Activated naive CD4-positive, alpha-beta T cell (primary cell): ENCODE measurements at places on chromosomes 11 and 22.
A peak's percentile ranks its signal among the peaks of the same experiment; 100 is the strongest.

- DNase-seq, result no peak
Measured at GRCh38 chr11:121351083-121351630, 58.6 kb downstream of the SC5D start.

DNA sequence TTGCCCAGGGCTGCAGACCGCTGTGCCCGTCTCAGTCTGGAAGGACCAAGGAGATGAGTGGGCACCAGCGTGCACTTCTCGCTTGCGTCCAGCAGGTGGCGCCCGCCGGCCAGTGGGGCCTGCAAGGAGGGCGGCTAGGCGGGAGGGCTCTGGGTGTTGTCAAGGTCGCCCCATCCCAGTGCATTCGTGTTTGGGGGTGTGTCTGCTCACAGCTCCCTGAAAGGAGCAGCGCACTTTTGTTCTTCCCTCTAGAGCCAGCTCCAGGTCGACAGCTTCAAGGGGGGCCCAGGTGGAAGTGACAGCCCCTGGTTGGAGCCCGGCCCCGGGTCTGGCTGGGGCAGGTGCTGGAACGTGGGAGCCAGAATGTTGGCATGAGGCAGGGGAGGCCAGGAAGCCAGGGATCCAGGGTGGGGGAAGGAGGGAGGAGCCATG lies 23.4 kb upstream of the MPPED1 start:
- DNase-seq, result peak; percentile 65

DNA sequence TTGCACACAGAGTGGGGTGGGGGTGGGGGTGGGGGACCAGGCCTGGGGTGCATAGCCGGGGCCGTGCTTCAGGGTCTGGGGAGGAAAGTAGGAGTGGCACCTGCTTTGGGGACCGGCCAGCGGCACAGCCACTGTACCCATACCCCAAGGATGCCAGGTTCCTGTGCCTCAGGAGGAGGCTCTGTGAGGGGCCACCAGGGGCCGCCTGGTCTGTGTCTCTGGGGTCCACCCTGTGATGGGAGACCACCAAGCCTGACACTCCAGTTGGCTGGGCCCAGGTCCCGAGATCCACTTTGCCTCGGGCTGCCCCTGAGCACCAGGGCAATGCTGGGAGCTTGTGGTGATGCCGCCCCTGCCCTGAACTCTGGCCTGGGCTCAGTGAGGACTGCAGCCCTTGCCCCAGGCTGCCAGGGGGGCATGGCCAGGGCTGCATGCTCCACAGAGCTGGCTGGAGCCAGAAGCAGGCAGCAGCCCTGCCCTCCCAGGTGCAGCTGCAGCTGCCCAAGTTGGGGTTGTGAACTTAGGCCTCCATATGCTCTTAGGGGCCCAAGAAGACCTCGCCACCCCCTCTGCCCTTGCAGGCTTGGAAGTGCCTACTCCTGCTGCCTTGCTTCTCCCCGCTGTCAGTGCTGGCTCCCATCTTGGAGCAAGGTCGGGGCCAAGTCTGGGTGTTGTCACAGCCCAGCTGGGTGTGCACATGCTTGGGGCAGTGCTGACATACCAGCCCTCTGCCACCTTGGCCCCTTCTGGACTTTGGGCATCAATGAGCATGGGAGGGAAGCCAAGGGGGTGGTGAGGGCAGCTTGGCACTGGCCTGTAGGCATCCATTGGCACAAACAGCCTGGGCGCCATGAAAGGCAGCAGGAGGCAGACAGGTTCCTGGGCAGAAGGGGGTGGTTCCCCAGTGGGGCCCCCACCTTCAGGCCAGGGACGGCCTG lies 123.3 kb upstream of the THY1 start:
- DNase-seq, result no peak

DNA sequence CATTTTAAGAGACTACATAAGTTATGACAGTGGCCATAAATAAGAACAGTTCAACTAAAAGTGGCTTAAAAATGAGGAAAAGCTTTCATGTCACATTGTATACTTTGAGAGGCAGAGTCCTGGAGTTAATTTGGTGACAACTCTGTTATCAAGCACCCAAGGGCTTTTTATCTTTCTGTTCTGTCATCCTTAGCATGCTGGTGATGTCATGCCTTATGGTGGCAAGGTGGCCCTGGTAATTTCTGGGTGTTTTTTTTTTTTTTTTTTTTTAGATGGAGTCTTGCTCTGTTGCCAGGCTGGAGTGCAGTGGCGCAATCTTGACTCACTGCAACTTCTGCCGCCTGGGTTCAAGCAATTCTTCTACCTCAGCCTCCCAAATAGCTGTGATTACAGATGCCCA lies 158.8 kb downstream of the AASDHPPT start:
- DNase-seq, result no peak
